ENCODE measurements at places on chromosomes 2 and 18. TPM values are rescaled to one million over a fixed set of nuclear protein-coding genes. Genes with fewer than 3 reads are reported as not detected.

DNA sequence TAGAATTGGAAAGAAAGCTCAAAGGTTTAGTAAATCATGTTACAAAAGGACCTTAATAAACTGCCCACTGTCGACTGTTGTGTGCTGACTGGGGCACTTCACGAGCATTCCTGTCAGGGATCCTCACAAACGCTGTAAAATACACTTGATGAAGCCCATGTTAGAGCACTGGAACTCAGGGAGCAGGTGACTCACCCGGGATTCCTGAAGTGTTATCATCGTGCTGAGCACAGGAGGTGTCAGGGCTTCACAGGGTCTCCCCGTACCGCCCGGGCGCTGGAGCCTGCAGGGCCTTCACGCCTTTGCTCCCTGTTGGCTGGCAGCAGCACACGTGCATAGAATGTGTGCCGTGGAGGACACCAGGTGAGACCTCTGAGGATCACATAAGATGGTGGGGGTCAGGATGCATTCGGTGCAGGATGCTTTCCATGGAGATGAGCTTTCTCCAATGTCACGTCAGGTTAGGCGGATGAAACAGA, 187.3 kb downstream of the SNTG2 start:
- no peak for DNase-seq

DNA sequence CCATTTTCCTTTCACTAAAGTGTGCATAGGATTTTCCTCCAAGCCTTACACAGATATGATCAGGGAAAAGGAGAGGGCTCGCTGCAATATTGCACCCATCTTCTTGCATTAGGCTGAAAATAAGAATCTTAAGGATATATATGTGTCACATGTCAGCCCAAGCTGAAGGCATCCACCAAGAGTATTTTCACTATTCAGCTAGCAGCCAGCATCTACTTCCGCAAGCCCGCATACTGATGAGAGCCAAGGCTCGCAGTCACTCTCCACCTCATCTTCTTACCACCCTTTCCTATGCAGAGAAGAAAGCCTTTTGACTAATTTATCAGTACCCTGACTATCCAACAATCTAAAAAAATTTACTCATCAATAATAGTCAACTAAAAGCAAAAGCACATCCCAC, 6.1 kb downstream of the TMEM163 start:
- DNase-seq = no peak

DNA sequence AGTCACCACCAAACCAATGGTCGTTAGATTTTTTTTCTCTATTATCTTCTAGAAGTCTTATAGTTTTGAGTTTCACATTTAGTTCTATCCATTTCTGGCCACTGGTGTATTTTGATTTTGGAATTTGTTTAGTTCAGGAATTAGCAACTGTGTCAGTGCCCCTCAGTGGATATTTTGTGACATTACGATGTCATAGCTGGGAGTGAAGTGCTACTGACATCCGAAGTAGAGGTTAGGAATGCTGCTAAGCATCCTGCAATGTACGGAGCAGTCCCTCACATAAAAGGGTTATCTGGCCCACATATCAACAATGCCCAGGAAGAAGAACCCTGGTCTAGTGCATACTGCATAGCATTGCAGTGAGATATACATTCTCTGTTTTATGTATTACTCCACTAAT, 157.4 kb upstream of the RGPD4 start:
- DNase-seq = no peak

DNA sequence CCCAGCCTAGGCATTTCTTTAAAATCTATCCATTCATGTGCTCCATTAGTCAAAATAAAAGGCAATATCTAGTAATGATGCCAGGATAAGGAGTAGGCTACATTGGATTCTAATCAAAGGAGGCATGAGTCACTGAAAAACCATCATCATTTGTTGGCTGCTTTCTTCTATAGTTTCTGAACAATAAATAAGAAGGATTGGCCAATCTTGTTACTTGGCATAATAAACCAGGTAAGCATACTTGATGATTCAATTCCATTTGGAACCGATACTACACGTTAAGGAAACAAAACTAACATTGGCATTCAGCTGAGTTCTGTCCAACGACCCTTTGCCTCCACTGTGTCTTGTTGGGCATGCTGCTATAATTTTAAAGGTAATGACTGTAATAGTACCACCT, 27.2 kb downstream of the ATP8B1 start:
- DNase-seq = no peak

GRCh38 chr18:48857023-48857694, 93.6 kb downstream of the SMAD7 start:
- DNase-seq = no peak

GRCh38 chr2:144995482-144995881, 475.6 kb upstream of the ZEB2 start:
- DNase-seq = no peak

DNA sequence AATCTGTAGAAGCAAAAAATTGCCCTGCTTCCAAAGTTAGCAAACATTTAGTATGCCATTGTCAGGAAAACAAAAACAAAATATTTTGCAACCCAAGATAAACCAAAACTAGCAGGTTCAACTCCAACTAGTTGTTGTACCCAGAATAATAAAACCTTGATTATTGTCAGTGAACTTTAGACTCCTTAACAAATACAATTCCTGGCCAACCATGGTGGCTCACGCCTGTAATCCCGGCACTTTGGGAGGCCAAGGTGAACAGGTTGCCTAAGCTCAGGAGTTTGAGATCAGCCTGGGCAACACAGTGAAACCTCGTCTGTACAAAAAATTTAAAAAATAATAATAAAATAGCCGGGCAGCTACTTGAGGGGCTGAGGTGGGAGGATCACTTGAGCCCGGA, 87.5 kb upstream of the MSH2 start:
- no peak for DNase-seq

DNA sequence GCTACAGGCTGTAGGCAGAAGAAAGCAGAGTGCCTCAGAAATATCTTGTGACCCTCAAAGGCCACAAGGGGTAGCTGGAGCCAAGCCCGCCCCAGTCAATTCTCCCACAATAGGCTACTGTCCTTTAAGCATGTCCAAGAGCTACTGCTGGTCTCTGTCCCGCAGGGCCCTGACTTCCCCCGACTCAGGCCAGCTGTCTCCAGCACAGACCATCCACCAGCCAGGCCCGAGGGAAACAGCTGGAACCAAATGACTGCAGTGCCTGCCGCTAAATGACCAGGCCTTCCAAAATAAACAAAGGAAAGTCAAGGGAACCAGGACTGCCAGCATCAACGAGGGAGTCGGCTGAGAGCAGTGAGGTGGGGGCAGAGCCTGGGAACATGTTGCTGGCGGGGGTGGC, 36.7 kb downstream of the MCFD2 start:
- no peak for DNase-seq

- no peak for DNase-seq
Observed at GRCh38 chr2:171411791-171412483, 21.9 kb downstream of the METTL8 start.

DNA sequence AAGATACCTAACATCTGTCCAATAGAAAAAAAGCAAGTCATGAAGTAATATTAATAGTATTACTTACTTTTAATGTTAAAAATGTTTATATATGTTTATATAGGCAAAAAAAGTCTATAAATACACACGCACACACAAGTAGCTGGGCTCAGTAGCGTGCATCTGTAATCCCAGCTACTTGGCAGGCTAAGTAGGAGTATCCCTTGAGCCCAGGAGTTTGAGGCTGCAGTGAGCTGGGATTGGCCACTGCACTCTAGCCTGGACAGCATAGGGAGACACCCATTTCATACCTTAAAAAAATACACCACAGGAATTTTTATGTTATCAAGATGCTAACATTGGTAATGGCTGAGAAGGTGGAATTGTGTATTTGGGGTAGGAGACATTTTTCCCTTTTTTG, 17.4 kb upstream of the AFTPH start:
- no peak for DNase-seq

- no peak for DNase-seq
Observed at GRCh38 chr2:190837952-190838361, 42.7 kb upstream of the GLS start.

GRCh38 chr2:238594796-238595749, 168.3 kb downstream of the ASB1 start:
- peak; percentile 72 for DNase-seq

GRCh38 chr2:52844701-52845423, 922.7 kb upstream of the CHAC2 start:
- DNase-seq = no peak

- no peak for DNase-seq
Observed at GRCh38 chr18:29123706-29124530, 947.0 kb upstream of the CDH2 start.

GRCh38 chr2:196335221-196335634, 163.8 kb upstream of the STK17B start:
- DNase-seq = no peak

DNA sequence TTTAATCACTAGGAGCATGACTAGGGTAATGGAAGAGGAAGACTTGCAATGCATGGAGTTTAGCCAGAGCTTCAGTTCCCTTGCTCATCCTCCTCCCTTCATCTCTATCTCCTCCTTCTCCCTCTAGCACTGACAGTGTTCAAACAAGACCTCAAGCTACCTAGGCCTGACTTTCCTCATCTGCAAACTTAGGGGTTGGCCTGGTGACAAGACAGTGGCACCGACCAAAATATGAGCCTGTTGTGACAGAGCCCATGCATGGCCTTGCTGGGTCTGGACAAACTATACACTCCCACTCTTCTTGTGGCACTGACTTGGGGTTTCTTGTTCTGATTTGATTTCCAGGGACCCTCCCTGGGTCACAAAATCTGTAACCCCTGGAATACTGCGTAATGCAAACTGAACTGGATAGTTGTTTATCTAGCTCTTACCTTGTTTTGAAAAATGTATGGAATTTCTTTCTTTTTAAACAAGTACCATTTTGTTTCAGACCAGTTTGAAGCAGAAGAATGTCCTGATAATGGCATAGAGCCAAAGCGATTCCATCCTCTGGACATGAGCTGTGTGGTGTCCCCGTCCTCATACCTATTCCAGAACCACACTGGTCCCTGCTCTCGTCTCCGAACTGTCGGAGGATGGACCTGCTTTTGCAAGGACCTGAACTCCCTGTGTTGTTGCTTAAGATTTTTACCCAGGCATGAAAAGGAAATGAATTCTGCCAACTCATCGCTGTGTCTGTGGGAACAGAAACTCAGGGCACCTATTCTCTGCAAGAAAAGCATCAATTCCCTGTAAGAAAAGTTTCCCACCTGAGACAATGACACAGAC, 33.4 kb upstream of the PPP4R1 start:
- DNase-seq = no peak

Gene ELMOD3
- total RNA-seq = 47.7 TPM

Gene FRZB
- total RNA-seq = 5.5 TPM

Gene FOXD4L1
- total RNA-seq = not detected

Gene HOXD9
- total RNA-seq = 6.1 TPM

Gene CABLES1
- 57.0 TPM for total RNA-seq

Gene TLX2
- not detected for total RNA-seq

Gene TRMT61B
- 10.9 TPM for total RNA-seq

Gene RPRM
- 0.22 TPM for total RNA-seq

Gene CCDC102B
- 10.7 TPM for total RNA-seq

Gene LDAH
- 12.7 TPM for total RNA-seq

Gene HRH4
- 0.39 TPM for total RNA-seq

Gene TMEM185B
- total RNA-seq = 20.4 TPM
